CD4-positive, alpha-beta memory T cell (primary cell): ENCODE measurements at places on chromosomes 1 and 21. TPM values are rescaled to one million over a fixed set of nuclear protein-coding genes. Genes with fewer than 3 reads are reported as not detected.

The RHCE gene
- not detected for total RNA-seq

The SPRR2A gene
- not detected for total RNA-seq

The FAM177B gene
- total RNA-seq: 0.30 TPM

The CYP4X1 gene
- total RNA-seq: not detected

The HTR1D gene
- not detected for total RNA-seq

The KRTAP26-1 gene
- not detected for total RNA-seq

The CR1 gene
- total RNA-seq: 11.5 TPM

The GCSAML gene
- total RNA-seq: not detected

The LMX1A gene
- not detected for total RNA-seq

The TEKT2 gene
- not detected for total RNA-seq
